ENCODE measurements at places on chromosomes 12 and 14. TPM values are rescaled to one million over a fixed set of nuclear protein-coding genes. Genes with fewer than 3 reads are reported as not detected.
A peak's percentile ranks its signal among the peaks of the same experiment; 100 is the strongest.

The COQ6 gene
- 18.6 TPM for total RNA-seq

The BDKRB2 gene
- 19.6 TPM for total RNA-seq

The TAS2R50 gene
- not detected for total RNA-seq

The HOXC10 gene
- not detected for total RNA-seq

The BRF1 gene
- total RNA-seq, result 22.2 TPM

The KRT83 gene
- total RNA-seq, result not detected

The LAG3 gene
- not detected for total RNA-seq

The KRT80 gene
- total RNA-seq, result 20.9 TPM

The CCDC63 gene
- not detected for total RNA-seq

The TCL1B gene
- not detected for total RNA-seq

GRCh38 chr12:57063991-57064685, 14.2 kb upstream of the MYO1A start:
- no peak overlapping the region for H3K4me3 ChIP-seq
- no peaks in the 10 kb centered on the region for H3K4me1 ChIP-seq
- no peak for DNase-seq
- no peaks in the 10 kb centered on the region for H3K27me3 ChIP-seq

- H3K4me3 ChIP-seq, result no peak overlapping the region
- H3K27ac ChIP-seq, result no peak overlapping the region
- H3K36me3 ChIP-seq, result peaks cover 38% of the 10 kb centered on the region
Measured at GRCh38 chr12:442235-442884, 17.4 kb upstream of the B4GALNT3 start.

- H3K27ac ChIP-seq, result no peak overlapping the region
- no peaks in the 10 kb centered on the region for H3K27me3 ChIP-seq
- H3K4me3 ChIP-seq, result no peak overlapping the region
- no peaks in the 10 kb centered on the region for H3K36me3 ChIP-seq
Measured at GRCh38 chr12:26523708-26524150, 309.3 kb downstream of the ITPR2 start.

DNA sequence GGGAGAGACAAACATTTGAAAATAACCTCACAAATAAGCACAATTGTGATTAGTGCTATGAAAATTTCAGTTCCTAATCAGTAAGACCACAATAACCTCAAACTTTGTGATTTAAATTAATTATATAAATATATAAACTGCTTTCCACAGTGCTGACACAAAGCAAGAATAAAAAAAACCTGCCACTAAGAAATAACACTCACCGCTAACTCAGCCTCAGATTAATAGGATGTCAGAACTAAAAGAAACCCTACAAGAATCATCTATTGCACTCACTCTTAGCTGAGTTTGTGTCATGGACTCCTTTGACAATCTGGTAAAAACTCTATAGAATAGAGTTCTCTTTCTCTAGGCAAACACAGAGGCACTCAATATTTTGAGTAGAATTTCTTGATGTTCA, 68.4 kb downstream of the SLC41A2 start:
- H3K4me3 ChIP-seq, result no peak overlapping the region
- no peak overlapping the region for H3K27ac ChIP-seq
- peaks cover 6% of the 10 kb centered on the region for H3K4me1 ChIP-seq
- DNase-seq, result no peak
- H3K36me3 ChIP-seq, result no peaks in the 10 kb centered on the region

DNA sequence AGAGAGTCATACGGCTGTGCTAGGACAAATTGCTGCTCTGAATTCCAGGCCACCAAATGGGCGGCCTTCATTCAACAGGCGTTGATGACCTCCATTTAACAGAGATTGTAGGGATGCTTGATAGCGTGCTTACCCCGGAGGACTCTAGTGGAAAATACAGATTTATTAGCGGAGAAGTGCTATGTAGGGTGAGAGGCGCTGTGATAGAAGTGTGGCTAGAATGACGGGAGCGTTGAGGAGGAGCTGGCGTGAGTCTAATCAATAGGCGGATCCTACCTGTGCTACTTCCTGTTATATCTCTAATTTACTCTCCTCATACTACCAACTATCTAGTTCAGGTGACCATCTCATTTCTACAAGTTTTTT, 668 bp downstream of the MRPS35 start:
- DNase-seq, result no peak
- no peaks in the 10 kb centered on the region for H3K27me3 ChIP-seq
- peaks cover 2% of the 10 kb centered on the region for H3K36me3 ChIP-seq
- peak overlapping the region; percentile 81 for H3K27ac ChIP-seq
- peaks cover 22% of the 10 kb centered on the region for H3K4me1 ChIP-seq
- peak overlapping the region; percentile 66 for H3K4me3 ChIP-seq

DNA sequence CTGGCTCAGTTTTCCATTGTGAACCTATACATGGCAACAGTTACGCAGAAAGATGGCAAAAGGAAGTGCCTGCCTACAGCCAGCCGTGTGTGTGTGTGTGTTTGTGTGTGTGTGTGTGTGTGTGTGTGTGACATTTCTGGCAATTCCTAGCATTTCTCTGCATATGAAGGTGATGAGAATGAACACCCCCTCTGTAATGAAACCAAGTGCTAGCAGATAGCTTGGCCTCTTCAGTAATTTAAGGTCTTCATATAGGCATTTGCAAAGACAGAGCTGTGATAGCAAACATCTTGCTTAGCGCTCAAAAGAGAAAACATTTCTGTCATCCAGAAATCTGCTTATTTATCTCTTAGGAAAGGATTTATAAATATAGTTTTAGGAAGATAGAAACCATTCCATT, 389.1 kb downstream of the AACS start:
- H3K4me1 ChIP-seq, result no peaks in the 10 kb centered on the region
- DNase-seq, result no peak
- no peak overlapping the region for H3K4me3 ChIP-seq
- H3K27me3 ChIP-seq, result peaks cover 3% of the 10 kb centered on the region
- H3K27ac ChIP-seq, result no peak overlapping the region
- H3K36me3 ChIP-seq, result no peaks in the 10 kb centered on the region

DNA sequence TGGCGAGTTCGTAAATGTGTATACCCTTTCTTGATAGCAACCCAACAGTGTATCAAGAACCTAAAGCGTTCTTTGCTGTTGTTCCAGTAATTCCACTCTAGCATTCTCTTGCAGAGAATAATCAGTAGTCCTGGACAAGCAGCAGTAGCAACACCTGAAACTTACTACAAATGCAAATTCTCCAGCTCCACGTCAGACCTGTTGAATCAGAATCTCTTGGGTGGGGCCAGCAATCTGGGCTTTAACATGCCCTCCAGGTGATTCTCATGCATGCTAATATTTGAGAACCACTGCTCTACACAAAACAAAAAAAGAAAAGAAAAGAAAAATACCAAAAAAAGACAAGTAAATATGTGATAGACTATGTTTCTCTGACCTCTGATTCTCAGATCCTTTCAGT, 10.1 kb downstream of the PTGDR start:
- H3K4me3 ChIP-seq, result no peak overlapping the region
- H3K27me3 ChIP-seq, result peaks cover 13% of the 10 kb centered on the region
- H3K4me1 ChIP-seq, result no peaks in the 10 kb centered on the region

GRCh38 chr14:92961567-92961855, 38.6 kb downstream of the CHGA start:
- no peak for DNase-seq
- no peaks in the 10 kb centered on the region for H3K36me3 ChIP-seq
- no peaks in the 10 kb centered on the region for H3K27me3 ChIP-seq
- H3K4me1 ChIP-seq, result no peaks in the 10 kb centered on the region
- H3K4me3 ChIP-seq, result no peak overlapping the region
- no peak overlapping the region for H3K27ac ChIP-seq

GRCh38 chr12:109870648-109871047, 9.7 kb downstream of the GLTP start:
- DNase-seq, result no peak
- H3K4me1 ChIP-seq, result peaks cover 62% of the 10 kb centered on the region
- H3K27me3 ChIP-seq, result no peaks in the 10 kb centered on the region
- peak overlapping the region; percentile 91 for H3K27ac ChIP-seq
- H3K36me3 ChIP-seq, result peaks cover 45% of the 10 kb centered on the region
- H3K4me3 ChIP-seq, result no peak overlapping the region

GRCh38 chr12:5432011-5432400, at the start of gene NTF3:
Gene NTF3 (plus strand): TSS chr12:5432108. CDS start chr12:5432325, 217 bp downstream.
- peak within 1 kb of the TSS; percentile 67 for H3K4me3 ChIP-seq
- no peaks in the 10 kb centered on the region for H3K36me3 ChIP-seq
- no peak for DNase-seq

- H3K36me3 ChIP-seq, result no peaks in the 10 kb centered on the region
- no peak overlapping the region for H3K27ac ChIP-seq
- H3K4me1 ChIP-seq, result no peaks in the 10 kb centered on the region
- no peaks in the 10 kb centered on the region for H3K27me3 ChIP-seq
- no peak for DNase-seq
- H3K4me3 ChIP-seq, result no peak overlapping the region
Measured at GRCh38 chr12:82279536-82280058, 78.6 kb downstream of the CCDC59 start.

DNA sequence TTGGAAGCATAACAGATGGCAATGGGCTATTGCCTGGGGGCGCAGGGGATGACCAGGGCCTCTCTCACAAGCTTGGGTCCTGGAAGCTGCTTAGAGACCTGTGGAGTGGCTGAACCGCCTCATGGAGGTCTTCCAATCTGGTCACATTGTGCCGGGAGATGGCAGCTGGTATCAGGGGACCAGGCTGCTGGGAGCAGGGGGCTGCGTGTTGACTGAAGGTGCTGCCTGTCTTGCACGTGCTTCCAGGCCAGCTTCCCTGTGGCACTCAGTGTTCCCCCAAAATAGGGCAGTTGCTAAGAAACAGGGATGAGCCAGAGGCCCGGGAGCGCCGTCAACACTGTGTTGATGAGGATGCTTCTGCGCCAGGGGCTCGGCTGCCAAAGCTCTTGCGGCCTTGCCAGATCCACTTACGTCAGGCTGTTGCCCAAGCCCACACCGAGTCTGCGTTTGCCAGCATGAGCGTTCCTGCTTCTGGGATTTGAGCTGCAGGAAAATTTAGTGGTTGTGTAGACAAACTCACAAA, 39.8 kb downstream of the ELK3 start:
- no peaks in the 10 kb centered on the region for H3K36me3 ChIP-seq
- no peak for DNase-seq
- H3K27ac ChIP-seq, result peak overlapping the region; percentile 95
- H3K4me3 ChIP-seq, result no peak overlapping the region
- peaks cover 63% of the 10 kb centered on the region for H3K4me1 ChIP-seq
- H3K27me3 ChIP-seq, result no peaks in the 10 kb centered on the region

DNA sequence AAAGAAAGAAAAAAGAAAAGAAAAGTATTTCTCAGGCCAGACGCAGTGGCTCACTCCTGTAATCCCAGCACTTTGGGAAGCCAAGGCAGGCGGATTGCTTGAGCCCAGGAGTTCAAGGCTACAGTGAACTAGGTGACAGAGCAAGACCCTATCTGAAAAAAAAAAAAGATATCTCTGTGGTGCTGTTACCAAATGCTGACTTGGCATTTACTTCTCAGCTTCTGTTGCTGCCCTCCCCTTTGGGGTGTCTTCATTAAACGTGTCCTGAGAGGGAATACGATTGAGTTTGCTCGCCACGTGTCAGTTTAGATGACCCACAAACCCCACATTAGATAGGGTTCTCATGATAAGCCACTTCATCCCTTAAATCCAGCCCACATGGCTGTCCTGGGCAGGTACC, 4.4 kb upstream of the POLR3B start:
- no peaks in the 10 kb centered on the region for H3K36me3 ChIP-seq
- H3K27ac ChIP-seq, result no peak overlapping the region
- no peak overlapping the region for H3K4me3 ChIP-seq
- no peaks in the 10 kb centered on the region for H3K27me3 ChIP-seq
- DNase-seq, result no peak

GRCh38 chr14:85333313-85333712, 196.6 kb upstream of the FLRT2 start:
- no peak overlapping the region for H3K27ac ChIP-seq
- no peak for DNase-seq
- H3K4me3 ChIP-seq, result no peak overlapping the region
- peaks cover 8% of the 10 kb centered on the region for H3K4me1 ChIP-seq
- H3K36me3 ChIP-seq, result no peaks in the 10 kb centered on the region

GRCh38 chr14:50064993-50065392, 51.4 kb downstream of the VCPKMT start:
- peak overlapping the region; percentile 82 for H3K27ac ChIP-seq
- no peak for DNase-seq
- no peak overlapping the region for H3K4me3 ChIP-seq

DNA sequence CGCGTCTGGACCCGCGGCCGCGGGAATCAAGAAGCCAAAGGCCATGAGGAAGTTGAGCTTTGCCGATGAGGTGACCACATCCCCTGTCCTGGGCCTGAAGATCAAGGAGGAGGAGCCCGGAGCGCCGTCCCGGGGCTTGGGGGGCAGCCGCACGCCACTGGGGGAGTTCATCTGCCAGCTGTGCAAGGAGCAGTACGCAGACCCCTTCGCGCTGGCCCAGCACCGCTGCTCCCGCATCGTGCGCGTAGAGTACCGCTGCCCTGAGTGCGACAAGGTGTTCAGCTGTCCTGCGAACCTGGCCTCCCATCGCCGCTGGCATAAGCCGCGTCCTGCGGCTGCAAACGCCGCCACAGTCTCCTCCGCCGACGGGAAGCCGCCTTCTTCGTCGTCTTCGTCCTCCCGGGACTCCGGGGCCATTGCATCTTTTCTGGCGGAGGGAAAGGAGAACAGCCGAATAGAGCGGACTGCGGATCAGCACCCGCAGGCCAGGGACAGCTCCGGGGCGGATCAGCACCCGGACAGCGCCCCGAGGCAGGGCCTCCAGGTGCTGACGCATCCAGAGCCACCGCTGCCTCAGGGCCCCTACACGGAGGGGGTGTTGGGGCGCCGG, 1.0 kb downstream of the INSM2 start:
- H3K36me3 ChIP-seq, result no peaks in the 10 kb centered on the region
- H3K4me1 ChIP-seq, result peaks cover 27% of the 10 kb centered on the region
- H3K27me3 ChIP-seq, result peaks cover 27% of the 10 kb centered on the region
- no peak overlapping the region for H3K27ac ChIP-seq

GRCh38 chr12:120903412-120904196, 554 bp downstream of the SPPL3 start:
- H3K4me1 ChIP-seq, result peaks cover 87% of the 10 kb centered on the region
- H3K27ac ChIP-seq, result peak overlapping the region; percentile 99
- no peak for DNase-seq

DNA sequence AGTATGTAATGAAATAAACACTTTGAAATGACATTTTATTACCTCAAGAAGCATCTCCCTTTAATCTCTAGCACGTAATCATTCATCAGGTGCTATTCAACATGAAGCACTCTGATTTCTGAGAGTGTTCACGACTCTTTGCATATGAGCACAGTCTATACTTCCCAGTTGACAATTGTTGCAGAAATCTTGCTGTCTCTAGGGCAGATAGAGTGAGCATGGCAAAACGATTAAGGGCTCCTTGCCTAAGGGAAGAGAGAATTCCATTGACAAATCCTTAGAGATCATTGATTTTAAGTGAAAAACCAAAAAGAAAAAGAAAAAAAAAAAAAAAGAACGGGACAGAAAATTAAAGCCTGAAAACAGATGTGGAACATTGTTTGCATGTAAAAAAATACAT, 107.6 kb downstream of the C12orf50 start:
- DNase-seq, result no peak
- H3K4me3 ChIP-seq, result no peak overlapping the region
- H3K4me1 ChIP-seq, result no peaks in the 10 kb centered on the region
- no peak overlapping the region for H3K27ac ChIP-seq

DNA sequence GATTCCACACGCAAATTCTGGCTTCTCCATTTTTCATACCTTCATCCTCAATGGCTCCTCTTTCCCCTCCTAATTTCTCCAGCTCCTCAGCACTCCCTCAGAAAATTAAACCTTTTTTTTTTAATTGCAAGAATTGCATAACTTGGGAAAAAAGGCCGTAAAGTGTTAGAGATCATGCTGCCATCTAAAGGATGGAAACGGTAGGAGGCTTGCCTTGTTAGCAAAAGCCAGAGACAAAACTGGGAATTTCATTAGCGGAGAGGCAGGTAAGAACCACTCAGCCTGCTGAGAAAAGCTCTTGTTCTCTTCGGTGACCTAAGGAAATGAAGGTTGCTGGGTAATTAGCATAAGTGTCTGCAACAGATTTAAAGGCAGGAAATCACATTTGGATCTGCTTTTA, 204.3 kb downstream of the AEBP2 start:
- H3K4me3 ChIP-seq, result no peak overlapping the region
- H3K27me3 ChIP-seq, result no peaks in the 10 kb centered on the region
- no peak for DNase-seq
- no peaks in the 10 kb centered on the region for H3K4me1 ChIP-seq
- no peak overlapping the region for H3K27ac ChIP-seq
- no peaks in the 10 kb centered on the region for H3K36me3 ChIP-seq
